ENCODE measurements at places on chromosomes 5 and 9. TPM values are rescaled to one million over a fixed set of nuclear protein-coding genes. Genes with fewer than 3 reads are reported as not detected.

DNA sequence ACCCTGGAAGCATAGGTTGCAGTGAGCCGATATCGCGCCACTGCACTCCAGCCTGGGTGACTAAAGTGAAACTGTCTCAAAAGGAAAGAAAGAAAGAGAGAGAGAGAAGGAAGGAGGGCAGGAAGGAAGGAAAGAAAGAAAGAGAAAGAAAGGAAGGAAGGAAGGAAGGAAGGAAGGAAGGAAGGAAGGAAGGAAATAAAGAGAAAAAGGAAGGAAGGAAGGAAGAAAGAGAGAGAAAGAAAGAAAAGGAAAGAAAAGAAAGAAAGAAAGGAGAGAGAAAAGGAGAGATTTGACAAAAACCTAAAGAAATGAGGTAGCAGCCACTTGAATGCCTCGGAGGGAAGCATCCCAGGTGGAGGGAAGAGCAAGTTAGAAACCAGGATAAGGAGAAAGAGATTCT, 44.6 kb downstream of the MSX2 start:
- H3K36me3 ChIP-seq: no peaks in the 10 kb centered on the region
- no peaks in the 10 kb centered on the region for H3K4me1 ChIP-seq
- DNase-seq: no peak
- H3K27me3 ChIP-seq: peaks cover 11% of the 10 kb centered on the region
- H3K4me3 ChIP-seq: no peak overlapping the region

Gene ACTBL2
- total RNA-seq: not detected

- H3K4me1 ChIP-seq: no peaks in the 10 kb centered on the region
- no peaks in the 10 kb centered on the region for H3K36me3 ChIP-seq
- no peak for DNase-seq
- H3K4me3 ChIP-seq: no peak overlapping the region
These were observed 112.0 kb downstream of the ADAMTSL1 start for GRCh38 chr9:18585996-18586395.

DNA sequence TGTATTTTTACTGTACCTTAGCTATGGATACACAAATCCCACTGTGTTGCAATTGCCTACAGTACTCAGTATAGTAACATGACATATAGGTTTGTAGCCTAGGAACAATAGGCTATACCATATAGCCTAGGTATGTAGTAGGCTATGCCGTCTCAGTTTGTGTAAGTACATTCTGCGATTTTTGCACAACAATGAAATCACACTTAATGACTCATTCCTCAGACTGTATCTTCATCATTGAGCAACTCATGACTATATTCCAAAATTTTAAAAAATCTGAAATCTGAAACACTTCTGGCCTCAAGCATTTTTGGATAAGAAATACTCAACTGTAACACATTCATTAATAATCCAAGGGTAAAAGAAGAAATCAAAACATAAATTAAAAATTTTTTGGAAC, 666.8 kb upstream of the GRAMD2B start:
- H3K27me3 ChIP-seq: no peaks in the 10 kb centered on the region
- no peak overlapping the region for H3K4me3 ChIP-seq
- no peaks in the 10 kb centered on the region for H3K36me3 ChIP-seq
- DNase-seq: no peak
- H3K4me1 ChIP-seq: no peaks in the 10 kb centered on the region

DNA sequence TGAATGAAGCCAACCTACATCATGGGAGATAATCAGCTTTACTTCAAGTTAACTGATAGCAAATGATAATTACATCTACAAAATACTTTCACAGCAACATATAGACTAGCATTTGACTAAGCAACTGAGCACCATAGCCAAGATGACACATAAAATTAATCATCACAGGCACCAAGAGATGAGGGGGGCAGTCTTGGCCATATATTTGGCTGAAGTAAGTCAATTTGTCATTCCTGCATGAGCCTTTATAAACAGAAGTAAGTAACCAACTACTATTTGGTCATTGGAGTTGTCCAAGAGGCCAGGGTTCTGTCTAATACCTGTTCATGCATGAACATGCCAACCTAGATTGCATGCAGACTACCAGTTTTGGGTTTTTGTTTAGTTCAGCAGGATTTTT, 53.6 kb downstream of the PDCD1LG2 start:
- no peak overlapping the region for H3K27ac ChIP-seq
- H3K4me1 ChIP-seq: no peaks in the 10 kb centered on the region
- no peak overlapping the region for H3K4me3 ChIP-seq
- no peaks in the 10 kb centered on the region for H3K27me3 ChIP-seq
- H3K36me3 ChIP-seq: no peaks in the 10 kb centered on the region

Gene IDNK
- 4.9 TPM for total RNA-seq
